ENCODE measurements at places on chromosomes 16 and 17.

DNA sequence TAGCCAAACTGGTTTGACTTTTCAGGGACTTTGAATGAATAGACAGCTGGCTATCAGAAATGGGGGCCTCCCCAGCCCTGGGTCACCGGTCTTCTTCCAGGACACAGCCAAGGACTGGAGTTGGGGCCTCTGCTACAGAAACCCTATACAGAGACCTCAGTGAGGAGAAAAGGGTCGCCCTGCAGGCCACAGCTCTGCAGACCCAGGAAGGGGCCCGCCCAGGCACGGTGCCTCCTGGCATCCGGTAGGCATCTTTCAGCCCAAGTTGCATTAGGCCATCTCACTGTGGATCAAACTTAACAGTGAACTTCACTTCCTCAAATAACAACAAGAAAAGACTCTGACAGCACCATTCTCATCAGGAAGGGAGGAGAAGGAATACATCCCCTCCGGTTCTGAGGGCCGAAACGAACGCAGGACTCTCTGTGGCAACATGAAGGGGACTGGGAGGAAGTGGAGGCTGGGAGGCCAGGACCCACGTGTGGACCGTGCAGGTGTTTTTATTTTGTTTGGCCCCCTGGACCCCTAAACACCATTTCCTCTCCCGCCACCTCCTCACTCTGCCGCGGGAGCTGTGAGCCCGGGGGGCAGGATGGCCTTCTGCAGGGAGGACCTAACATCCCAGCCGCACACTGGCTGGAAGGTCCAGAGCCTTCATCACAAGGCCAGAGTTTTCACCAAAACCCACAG, 7.2 kb downstream of the SLC38A10 start:
- no peak for DNase-seq

DNA sequence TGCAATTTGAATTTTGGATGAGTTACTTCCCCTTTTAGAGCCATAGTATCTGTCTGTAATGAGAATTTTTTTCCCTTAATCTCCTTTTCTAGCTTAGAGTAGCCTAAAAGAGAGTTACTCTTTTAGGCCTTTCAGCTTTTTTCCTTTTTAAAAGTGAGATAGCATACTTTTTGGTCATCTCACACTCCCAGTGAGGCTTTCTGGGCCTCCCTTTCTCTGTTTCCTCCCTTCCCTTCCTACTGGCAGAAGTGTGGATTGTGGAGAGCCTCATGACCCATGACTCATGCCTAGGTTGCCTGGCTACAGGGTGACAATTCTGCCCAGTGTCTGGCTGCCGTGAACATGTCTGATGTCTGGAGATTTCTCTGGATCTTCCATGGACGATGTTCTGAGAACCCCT, 15.2 kb downstream of the KRT23 start:
- DNase-seq, result no peak

DNA sequence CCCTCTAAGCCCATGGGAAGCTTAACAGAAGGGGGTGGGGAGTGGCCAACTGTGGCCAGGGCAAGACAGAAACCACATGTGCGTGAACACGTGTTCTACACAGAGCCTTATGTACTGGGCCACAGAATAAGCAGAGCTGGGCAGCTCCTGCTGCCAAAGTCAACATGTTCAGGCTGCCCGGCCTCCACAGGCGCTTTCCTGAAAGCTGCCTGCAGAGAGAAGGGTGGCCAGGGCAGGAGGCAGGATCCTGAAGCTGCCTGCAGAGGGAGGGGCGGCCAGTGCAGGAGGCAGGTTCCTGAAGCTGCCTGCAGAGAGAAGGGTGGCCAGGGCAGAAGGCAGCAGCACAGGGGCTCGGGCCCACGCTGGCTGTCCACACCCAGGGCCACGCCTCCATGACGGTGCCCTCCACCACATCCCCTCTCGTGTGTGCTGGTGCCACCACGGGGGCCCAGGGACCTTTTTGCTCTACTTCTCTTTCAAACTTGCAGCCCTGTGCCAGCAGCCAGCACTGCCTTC, 79.5 kb downstream of the ANKRD11 start:
- DNase-seq, result no peak

- no peak for DNase-seq
Observed at GRCh38 chr16:27098366-27099049, 31.8 kb downstream of the C16orf82 start.

GRCh38 chr17:31595666-31596381, 204.3 kb downstream of the RAB11FIP4 start:
- no peak for DNase-seq

GRCh38 chr16:49524216-49524946, 150.8 kb downstream of the C16orf78 start:
- DNase-seq, result no peak

- no peak for DNase-seq
Observed at GRCh38 chr16:19595043-19595767, 39.7 kb downstream of the VPS35L start.

- no peak for DNase-seq
Observed at GRCh38 chr16:17252064-17252463, 218.7 kb downstream of the XYLT1 start.

- no peak for DNase-seq
Observed at GRCh38 chr17:2295575-2295974, 8.0 kb downstream of the SMG6 start.

DNA sequence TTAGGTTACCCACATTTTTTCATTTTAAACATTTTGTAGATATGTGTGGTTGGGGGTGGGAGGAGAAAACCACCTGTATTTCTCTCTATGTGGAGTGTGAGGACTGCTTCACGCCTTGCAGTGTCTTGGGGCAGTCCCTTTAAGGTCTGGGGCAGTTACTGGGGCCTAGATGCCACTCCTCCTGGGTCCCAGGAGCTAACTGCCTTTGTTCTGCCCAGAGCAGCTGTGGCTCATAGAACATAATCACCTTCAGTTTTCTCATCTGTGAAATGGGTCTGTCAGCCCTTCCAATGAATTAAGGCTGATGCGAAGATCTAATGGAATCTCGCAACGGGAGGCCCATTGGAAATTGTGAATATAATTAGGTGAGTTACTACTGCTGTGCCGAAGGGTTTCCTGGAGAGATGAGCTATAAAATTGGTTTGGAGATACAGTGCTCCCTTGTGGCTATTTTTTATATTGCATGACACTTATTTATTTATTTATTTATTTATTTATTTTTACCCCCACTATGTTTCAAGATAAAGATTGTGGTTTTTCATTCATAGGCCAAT, 22.9 kb downstream of the DHRS7C start:
- DNase-seq, result no peak

DNA sequence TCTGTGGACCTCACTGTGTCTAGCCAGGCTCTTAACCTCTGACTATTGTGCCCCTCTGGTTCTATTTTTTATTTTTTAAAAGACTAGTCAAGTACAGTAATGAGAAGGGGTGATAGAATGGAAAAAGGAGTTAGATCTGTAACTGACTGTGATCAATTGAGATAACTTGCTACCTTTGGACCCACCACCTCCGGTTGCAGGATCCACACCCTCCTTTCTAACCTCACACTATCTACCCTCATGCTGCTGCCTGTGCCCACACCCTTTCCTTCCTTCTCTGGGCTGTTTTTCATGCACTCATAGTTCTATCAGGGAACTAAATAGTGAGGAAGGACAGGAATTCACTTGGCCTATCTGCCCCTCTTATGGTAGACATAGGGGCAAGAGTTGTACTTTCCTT, 172.3 kb downstream of the KATNIP start:
- no peak for DNase-seq

DNA sequence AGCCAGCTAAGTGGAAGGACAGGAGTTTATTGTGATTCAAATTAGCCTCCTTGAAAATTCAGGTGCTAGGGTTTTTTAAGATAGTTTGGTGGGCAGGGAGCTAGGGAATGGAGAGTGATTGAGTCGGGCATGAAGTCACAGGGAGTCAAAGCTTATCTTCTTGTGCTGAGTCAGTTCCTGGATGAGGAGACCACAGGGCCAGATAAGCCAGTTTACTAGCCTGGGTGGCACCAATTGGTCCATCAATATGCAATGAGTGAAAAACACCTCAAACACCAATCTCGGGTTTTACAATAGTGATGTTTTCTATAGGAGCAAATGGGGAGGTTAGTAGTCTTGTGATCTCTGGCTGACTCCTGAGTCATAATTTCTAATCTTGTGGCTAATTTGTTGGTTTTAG, 165.1 kb downstream of the ABCC12 start:
- DNase-seq, result no peak

- DNase-seq, result no peak
Observed at GRCh38 chr16:65697065-65697464, 575.2 kb upstream of the CDH11 start.

GRCh38 chr16:66469947-66470546, 43.0 kb downstream of the BEAN1 start:
- no peak for DNase-seq

- no peak for DNase-seq
Observed at GRCh38 chr16:12801511-12802042, 2.1 kb downstream of the CPPED1 start.

DNA sequence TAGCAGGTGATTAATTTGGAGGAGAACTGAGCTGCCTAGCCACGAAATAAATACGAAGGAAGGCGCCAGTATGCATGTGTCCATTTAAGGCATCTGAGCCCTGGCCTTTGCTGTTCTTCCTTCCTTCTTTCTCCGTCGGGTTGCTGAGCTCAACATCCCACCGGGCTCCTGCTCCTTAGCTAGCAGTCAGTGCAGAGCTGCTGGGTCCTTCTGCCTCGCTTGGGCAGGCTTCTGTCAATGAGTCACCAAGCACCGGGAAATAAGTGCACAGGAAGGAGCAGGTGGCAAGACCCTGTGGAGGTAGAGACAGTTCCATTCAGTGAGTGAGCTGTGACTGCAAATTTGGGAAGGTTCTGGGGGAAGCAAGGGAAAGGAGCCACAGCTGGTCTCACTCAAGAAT, 120.7 kb downstream of the CCDC182 start:
- DNase-seq, result peak; percentile 43

DNA sequence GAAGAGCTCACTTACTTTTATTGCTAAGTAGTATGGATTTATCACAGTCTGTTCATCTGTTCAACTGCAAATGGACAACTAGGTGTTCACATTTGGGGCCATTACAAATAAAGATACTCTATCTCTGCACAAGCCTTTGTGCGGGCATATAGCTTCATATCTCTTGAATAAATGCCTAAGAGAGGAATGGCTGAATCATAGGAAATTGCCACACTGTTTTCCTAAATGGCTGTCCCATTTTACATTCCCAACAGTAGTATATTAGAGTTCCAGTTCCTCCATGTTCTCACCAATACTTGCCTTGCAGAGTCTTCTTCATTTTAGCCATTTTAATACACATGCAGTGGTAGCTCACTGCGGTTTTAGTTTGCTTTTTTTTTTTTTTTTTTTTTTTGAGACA, 20.5 kb downstream of the NSMCE1 start:
- no peak for DNase-seq

DNA sequence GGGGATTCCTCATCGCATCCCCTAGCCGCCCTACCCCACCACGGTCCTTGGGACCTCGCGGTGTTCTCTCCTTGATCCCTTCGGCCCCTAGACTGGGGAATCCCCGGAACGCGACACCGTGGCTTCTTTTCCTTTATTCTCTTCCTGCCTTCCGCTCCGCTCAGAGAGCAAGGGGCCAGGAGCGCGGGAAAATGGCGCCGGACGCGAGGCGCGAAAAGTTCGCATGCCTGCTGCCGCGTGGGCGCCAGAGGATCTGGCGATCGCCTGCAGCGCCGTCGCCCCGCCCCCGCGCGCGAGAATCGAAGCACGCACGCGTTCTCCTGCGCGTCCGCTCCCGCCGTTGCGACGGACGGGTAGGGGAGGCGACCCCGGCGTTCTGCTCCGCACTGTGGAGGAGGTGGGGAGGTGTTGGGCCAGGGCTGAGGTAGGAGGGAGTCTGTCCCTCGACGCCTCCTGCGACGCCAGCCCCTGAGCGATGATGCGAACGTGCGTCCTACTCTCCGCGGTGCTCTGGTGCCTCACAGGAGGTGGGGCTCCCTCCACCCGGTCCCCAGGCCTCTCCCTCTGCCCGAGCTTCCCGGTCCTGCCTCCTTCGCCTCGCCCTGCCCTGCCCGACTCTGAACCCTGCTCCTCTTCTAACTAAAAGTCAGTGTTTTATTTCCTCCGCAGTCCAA, at the start of gene ZPBP2:
Gene ZPBP2 (plus strand): TSS at position 323 of the 674 bp plus-strand sequence. CDS start 153 bp downstream, at position 476.
- DNase-seq, result no peak

DNA sequence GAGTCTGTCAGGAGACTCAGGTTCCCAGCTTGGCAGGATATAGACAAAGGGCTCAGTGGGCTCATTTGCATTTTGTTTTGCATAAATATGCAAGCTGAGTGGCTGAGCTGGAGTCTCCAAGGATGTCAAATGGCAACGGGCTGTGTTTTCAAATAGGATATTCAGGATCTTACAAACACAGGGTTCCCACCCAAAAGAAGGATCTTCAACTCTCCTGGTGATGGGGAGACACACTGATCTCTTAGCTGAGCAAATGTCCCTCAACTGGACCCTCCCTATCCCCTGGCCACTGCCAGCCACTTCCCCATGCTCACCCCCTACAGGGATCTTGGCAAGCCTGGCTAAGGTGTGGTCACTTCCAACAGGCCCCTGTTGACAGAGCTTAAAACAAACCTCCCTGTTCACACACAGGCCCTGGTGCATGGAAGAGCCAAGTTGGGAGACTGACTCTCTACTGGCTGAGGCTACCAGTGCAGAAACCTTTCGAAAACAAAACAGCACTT, 61.6 kb downstream of the SOX9 start:
- DNase-seq, result no peak

- DNase-seq, result no peak
Observed at GRCh38 chr16:88389621-88390160, 6.9 kb downstream of the ZNF469 start.

DNA sequence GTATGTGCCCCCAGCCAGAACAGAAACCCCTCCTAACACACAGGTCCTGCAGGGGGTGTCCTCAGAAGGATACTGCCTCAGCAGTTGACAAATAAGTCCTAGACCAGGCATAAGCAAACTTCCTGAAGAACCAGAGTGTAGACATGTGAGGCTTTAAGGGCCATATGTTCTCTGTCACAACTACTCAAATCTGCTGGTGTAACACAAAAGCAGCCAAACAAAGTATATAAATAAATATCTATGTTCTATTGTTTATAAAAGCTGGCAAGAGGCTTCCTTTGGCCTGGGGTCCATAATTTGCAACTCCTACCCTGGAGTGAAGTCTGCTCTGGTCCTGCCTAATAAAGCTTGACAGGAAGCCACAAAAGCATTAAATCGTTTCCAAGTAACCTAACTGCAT, 9.9 kb downstream of the FAM83G start:
- no peak for DNase-seq

GRCh38 chr17:51371732-51372151, 111.4 kb downstream of the UTP18 start:
- peak; percentile 26 for DNase-seq

GRCh38 chr16:89484041-89484501, 6.3 kb downstream of the ANKRD11 start:
- DNase-seq, result no peak

DNA sequence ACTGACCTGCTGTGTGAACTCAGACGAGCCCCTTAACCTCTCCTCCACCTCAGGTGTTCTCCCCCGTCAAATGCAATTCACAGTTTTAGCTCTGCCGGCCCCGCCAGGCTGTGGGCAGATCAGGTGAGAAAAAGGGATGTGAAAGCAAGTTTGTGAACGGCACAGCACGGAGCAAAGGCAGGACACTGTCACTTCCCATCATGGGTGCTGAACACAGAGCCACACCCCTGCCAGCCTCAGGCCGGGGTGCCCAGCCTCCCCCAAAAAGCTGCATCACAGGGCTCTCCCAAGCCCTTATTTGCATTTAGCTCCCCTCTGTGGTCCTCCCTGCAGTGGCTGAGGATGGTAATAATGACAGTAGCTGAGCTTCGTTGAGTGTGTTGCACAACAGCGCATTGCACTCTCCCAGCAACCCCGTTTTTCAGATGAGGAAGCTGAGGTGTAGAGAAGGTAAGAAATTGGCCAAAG, 88.8 kb upstream of the TNRC6C start:
- DNase-seq, result no peak

- no peak for DNase-seq
Observed at GRCh38 chr17:33334703-33335102, 41.6 kb upstream of the ASIC2 start.

GRCh38 chr17:76843703-76844484, 24.3 kb upstream of the MGAT5B start:
- DNase-seq, result no peak
